ENCODE measurements at places on chromosomes 3 and 15. TPM values are rescaled to one million over a fixed set of nuclear protein-coding genes. Genes with fewer than 3 reads are reported as not detected.

- no peak for DNase-seq
Observed at GRCh38 chr3:15875016-15875689, 77.4 kb upstream of the ANKRD28 start.

- no peak for DNase-seq
Observed at GRCh38 chr3:152574461-152575079, 260.4 kb upstream of the P2RY1 start.

- DNase-seq, result no peak
Observed at GRCh38 chr3:12948371-12948770, 107.0 kb upstream of the RPL32 start.

GRCh38 chr3:11721479-11721878 is 77.8 kb upstream of the VGLL4 start:
- no peak for DNase-seq

- no peak for DNase-seq
Observed at GRCh38 chr3:28799084-28799483, 450.5 kb upstream of the AZI2 start.

DNA sequence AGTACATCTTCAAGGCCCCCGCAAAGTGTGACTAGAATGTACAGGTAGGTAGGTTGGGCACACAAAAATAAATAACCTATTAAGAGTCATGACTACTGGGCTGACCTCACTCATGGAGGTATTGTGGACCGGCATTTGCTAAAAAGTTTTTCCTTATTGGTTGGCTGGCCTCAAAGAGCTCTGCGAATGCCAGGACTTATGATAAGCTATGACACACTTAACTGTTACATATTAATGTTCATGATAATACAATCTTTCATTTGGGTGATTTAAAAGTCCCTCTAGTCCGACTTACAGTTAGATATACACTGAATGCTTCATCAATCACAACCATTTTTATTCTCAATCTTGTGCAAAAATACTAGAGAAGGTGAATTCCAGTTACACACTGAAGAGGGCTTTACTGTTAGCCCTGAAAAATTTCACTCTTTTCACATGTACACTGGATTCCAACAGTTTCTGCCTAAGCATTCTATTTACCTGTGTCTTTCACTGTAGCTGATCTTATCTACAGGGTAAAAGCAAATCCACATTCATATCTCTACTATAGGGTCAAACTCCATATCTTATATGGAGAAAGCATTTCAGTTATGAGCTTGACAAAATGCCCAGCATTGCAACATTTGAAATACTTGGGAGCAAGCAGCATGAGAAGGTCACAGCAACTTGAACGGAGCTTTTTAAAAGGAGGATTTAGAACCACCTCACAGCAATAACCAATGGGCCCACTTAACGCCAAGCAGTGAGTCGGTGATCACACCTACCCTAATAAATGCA is 329.1 kb downstream of the FOXP1 start:
- DNase-seq, result peak; percentile 83

DNA sequence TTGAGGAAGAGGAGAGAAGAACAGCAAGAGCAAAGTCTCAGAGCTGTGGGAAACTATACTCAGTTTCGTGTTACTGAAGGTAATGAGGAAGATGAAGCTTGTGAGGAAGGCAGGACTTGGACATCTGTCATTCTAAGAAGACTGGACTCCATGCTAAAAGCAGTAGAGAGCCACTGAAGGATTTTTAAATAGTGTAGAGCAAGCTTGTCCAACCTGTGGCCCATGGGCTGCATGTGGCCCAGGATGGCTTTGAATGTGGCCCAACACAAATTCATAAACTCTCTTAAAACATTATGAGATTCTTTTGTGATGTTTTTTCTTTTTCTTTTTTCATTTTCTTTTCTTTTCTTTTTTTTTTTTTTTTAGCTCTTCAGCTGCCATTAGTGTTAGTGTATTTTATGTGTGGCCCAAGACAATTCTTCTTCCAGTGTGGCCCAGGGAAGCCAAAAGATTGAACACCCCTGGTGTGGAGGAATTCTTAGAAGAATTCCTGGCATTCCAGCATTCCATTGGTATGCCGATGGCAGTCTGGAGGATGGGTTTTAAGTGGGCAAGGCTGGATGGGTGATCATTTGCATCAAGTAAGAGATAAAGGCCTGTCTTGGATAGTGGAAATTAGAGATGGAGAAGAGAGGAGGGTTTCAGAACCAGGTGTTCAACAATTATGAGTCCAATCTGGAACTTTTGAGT is 6.9 kb upstream of the NFKBIZ start:
- no peak for DNase-seq

The NME9 gene
- not detected for total RNA-seq

The TNK2 gene
- 36.0 TPM for total RNA-seq

The WDR72 gene
- total RNA-seq, result 10.1 TPM

The USP19 gene
- 55.9 TPM for total RNA-seq

The ROPN1B gene
- not detected for total RNA-seq

The B2M gene
- 273 TPM for total RNA-seq

The GOLGA6D gene
- total RNA-seq, result not detected

The CACNA2D3 gene
- total RNA-seq, result not detected

The PHLDB2 gene
- 59.9 TPM for total RNA-seq

The PKM gene
- 791 TPM for total RNA-seq

The LARP6 gene
- 19.7 TPM for total RNA-seq

The CKMT1A gene
- 3.0 TPM for total RNA-seq
